ENCODE measurements at places on chromosomes 6 and 20.

- H3K4me1 ChIP-seq, result no peaks in the 10 kb centered on the region
- H3K36me3 ChIP-seq, result no peaks in the 10 kb centered on the region
- no peak overlapping the region for H3K27ac ChIP-seq
- H3K4me3 ChIP-seq, result no peak overlapping the region
- no peak for DNase-seq
These were observed 37.9 kb upstream of the IRAK1BP1 start for GRCh38 chr6:78829407-78829806.

DNA sequence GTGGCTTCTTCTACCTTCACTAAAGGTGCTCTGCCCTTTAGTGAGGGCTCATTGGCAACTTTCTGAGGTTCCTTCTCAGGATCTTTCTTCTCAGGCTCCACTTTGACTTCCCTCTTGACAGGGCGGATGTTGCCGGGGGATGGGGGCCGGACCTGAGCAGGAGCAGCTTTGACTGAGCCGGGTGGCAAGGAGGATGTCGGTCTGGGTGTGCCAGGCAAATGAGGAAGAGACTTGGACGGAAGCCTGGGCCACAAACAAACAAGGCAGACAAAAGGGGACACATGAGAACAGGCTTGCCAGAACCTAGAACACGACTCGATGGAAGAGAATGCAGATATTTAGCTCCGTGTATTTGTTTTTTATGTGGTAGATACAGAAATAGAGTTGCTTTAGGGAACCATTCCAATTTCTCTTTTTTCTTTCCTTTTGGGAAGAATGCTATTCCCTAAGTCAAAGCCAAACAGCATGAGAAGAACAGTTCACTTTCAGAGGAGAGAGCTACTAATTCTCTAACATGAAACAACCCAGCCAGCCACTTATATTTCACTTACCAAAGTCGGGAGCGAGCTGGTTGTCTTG is 76.2 kb upstream of the BCLAF1 start:
- no peak overlapping the region for H3K4me3 ChIP-seq
- DNase-seq, result peak; percentile 77
- H3K4me1 ChIP-seq, result no peaks in the 10 kb centered on the region

DNA sequence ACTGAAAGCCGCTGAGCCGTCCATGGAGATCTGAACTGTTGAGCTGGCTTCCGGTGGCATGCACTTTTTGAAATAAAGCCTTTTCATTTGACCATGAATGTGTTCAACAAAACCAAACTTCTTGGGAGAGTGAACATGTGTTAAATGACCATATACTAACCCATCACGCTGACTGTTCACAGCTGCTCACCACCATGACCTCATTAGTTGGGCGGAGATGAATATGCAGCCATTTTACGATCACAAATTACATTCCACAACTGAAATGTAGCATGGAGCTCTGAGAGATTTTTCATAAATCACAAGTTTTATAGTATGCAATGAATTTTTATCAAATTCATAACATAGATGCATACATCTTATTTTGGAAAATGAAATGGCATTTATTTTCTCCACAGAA is 4.2 kb downstream of the RAMACL start:
- no peaks in the 10 kb centered on the region for H3K36me3 ChIP-seq
- no peak overlapping the region for H3K27ac ChIP-seq
- no peak overlapping the region for H3K4me3 ChIP-seq
- no peak for DNase-seq

- no peak overlapping the region for H3K4me3 ChIP-seq
- no peaks in the 10 kb centered on the region for H3K36me3 ChIP-seq
- DNase-seq, result peak; percentile 58
These were observed 107.3 kb downstream of the PRND start for GRCh38 chr20:4828830-4829513.

DNA sequence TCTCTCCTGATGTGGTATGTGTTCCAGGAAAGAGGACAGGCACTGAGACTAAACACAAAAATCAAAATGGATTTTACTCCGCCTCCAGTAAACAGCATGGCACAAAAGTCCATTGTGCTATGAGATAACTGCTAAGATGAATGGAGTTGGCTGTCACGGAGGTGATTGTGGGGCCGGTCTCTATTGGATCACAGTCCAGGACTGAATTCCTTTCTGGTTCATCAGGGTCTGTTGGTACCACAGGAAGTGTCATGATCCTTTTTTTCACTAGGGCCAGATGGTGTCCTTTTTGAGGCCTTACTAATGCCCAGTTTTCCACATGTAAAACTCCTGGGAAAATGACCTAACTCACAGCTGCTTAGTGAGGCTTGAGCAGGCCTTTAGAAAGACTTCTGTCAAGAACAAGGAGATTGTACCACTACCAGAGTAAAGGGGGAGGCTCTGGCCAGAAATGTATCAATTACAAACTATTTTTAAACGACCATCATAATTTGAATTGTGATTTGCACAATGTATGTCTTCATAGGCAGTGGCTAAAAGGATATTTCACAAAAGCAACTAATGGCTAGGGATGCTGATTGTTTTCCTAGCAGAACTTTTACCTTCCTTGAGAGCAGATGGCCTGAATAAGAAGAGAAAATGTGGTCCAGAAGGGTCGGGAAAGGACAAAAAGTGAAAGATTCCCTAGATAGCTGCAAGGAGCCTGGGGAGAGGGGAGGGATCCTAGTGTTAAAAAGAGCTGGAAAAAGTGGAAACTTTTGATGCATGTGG is 192.2 kb upstream of the POU3F2 start:
- no peaks in the 10 kb centered on the region for H3K4me1 ChIP-seq
- no peak for DNase-seq
- H3K36me3 ChIP-seq, result no peaks in the 10 kb centered on the region
- no peak overlapping the region for H3K27ac ChIP-seq
- H3K4me3 ChIP-seq, result no peak overlapping the region
- no peaks in the 10 kb centered on the region for H3K27me3 ChIP-seq

DNA sequence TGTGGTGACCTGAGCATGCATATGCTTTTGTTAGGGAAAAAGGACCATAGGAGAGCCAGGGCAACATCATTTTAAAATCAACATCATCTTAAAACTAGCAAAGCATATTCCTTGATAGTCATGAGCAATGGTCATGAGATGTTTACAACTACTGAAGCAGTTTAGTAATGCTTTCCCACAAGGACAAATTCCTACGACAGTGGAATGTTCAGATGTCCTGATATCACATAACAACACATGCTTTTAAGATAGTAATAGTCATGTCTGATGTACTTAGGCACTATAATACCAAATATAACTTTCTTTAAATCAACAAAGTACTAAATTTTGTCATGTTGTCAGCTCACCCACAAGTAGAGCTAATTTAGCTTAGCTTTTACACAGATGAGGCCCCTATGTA is 370.3 kb downstream of the HTR1B start:
- no peaks in the 10 kb centered on the region for H3K36me3 ChIP-seq
- no peaks in the 10 kb centered on the region for H3K4me1 ChIP-seq
- H3K27ac ChIP-seq, result no peak overlapping the region
- no peaks in the 10 kb centered on the region for H3K27me3 ChIP-seq

DNA sequence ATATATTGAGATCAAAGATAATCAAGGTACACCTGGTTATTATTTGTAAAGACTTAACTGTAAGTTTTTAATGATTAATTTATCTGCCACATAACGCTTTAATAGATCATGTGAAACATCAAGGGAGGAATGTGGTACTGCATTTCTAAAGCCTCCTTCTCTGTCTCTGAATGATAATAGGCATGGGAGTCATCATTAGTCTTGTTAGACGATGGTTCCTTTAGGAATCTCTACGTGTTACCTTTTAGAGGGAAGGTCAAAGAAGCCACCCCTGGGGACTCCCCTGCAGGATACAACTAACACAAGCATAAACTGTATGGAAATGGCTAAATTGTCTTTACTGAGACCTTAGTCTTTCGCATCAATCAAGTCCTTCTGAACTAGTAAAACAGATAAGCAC is 173.6 kb upstream of the MCHR2 start:
- H3K27me3 ChIP-seq, result peaks cover 3% of the 10 kb centered on the region
- H3K4me1 ChIP-seq, result no peaks in the 10 kb centered on the region
- DNase-seq, result no peak
- no peak overlapping the region for H3K27ac ChIP-seq
- no peak overlapping the region for H3K4me3 ChIP-seq

GRCh38 chr20:45771182-45771759 is 20.4 kb downstream of the WFDC3 start:
- no peaks in the 10 kb centered on the region for H3K27me3 ChIP-seq
- no peaks in the 10 kb centered on the region for H3K36me3 ChIP-seq
- H3K4me1 ChIP-seq, result peaks cover 16% of the 10 kb centered on the region
- H3K27ac ChIP-seq, result peak overlapping the region; percentile 67
- no peak overlapping the region for H3K4me3 ChIP-seq

DNA sequence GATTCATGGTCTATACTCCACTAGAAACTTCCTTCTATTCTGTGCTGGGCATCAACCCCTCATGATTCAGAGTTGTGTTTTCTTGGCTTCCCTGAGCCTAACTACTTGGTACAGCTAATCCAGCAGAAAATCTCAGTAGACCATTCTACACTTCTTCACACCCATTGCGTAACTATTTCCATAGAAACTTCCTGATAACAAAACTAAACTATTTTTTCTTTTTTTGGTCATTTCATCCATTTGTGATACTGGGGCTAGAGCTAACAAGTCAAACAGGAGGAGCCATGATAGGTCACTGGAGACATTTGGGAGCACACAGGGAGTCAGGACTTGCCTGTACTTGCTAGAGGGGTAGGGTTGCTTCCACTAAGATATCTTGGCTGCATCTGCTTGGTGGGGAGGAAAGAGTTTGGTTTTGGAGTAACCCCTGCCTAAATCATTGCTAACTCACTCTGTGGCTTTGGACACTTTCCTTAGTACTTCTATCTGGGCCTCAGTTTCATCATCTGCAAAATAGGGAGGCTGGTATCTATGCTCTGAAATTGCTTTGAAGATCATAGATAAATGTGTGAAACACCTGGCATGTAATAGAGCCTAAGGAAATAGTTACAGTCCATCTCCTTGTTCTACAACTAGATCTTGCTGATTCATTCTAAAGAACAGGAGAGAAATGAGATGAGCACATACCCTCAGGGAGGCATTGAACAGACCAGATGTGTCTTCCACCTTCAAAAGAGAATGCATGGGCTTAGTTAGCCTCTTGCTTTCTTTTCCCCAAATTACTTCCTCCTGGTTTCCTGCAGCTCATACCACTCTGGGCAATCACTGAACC is 127.9 kb upstream of the ADGRF1 start:
- no peak for DNase-seq
- no peak overlapping the region for H3K27ac ChIP-seq
- no peak overlapping the region for H3K4me3 ChIP-seq
- no peaks in the 10 kb centered on the region for H3K36me3 ChIP-seq
- H3K4me1 ChIP-seq, result peaks cover 6% of the 10 kb centered on the region

GRCh38 chr6:133837801-133838349 is 51.0 kb upstream of the TCF21 start:
- no peak for DNase-seq
- H3K27ac ChIP-seq, result no peak overlapping the region
- no peak overlapping the region for H3K4me3 ChIP-seq
- H3K4me1 ChIP-seq, result peaks cover 9% of the 10 kb centered on the region

- H3K27me3 ChIP-seq, result no peaks in the 10 kb centered on the region
- no peak overlapping the region for H3K27ac ChIP-seq
- no peak overlapping the region for H3K4me3 ChIP-seq
These were observed 11.1 kb downstream of the CTNNBL1 start for GRCh38 chr20:37704955-37705354.

DNA sequence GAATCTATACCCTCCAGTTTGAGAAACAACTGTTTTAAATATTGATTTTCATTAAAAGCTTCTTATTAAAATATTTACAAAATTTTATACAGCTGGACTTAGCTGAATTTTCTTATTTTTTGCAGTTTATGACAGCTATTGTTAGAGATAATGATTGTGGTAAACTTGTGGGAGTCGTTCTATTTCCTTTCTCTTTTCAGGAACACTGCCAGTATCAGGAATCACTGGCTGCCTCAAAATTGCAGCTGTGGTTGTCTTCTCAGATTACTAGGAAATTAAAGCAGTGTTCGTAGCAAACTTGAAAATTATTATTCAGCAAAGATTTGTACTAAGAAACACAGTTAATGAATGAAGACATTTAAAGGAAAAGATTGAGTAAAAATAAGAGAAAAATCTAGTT is 311.0 kb downstream of the CENPW start:
- no peaks in the 10 kb centered on the region for H3K4me1 ChIP-seq
- H3K27me3 ChIP-seq, result no peaks in the 10 kb centered on the region
- H3K27ac ChIP-seq, result no peak overlapping the region
- H3K4me3 ChIP-seq, result no peak overlapping the region
- H3K36me3 ChIP-seq, result no peaks in the 10 kb centered on the region
- DNase-seq, result no peak

DNA sequence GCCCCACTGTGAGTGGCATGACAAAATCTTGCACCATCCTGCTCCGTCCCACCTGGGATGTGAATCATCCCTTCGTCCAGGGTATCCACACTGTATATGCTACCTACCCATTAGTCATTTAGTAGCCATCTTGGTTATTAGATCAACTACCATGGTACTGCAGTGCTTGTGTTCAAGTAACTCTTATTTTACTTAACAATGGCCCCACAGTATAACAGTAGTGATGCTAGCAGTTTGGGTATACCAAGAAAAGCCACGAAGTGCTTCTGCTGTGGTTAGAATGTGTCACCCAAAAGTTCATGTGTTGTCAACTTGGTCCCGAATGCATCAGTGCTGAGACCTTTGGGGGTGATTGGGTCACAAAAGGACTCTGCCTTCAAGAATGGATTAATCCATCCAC is 11.7 kb downstream of the OSER1 start:
- no peaks in the 10 kb centered on the region for H3K27me3 ChIP-seq
- H3K4me3 ChIP-seq, result no peak overlapping the region
- H3K4me1 ChIP-seq, result peaks cover 15% of the 10 kb centered on the region
- peaks cover 22% of the 10 kb centered on the region for H3K36me3 ChIP-seq
- H3K27ac ChIP-seq, result no peak overlapping the region
- DNase-seq, result no peak

DNA sequence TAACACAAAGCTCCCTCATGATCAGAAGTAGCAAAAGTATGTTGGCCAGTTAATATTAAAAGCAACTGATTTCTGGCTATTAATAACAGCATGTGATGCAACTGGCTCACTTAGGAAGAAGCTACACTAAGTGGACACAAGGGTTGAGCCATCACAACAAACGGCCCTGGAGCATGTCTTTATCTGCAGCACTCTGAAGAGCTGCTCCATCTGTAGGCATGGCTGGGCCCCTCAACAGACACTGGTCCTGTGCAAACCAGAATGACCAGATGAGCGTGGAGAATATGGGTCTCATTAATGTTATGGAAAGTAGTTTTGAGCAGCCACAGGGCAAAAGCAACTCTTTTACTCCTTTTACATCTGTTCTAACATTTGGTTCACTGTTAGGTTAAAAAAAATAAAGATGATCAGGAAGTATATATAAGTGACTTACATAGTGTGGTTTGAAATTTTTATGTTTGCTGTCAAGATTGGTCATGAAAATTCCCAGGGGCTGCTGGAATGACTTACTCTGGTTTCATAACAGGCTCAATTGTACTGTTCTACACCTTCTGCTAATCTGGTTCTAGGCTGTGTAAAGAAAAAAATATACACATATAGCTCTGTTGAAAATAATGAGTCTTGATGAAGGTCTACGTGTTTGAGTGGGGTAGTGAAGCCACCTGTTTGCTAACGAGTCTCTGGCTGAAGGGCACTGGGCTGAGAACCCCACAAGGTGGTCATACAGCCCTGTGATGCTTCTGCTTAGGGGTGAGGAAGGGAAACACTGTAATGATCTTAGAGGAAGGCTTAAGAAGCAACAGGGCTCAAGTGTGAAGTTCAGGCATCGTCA is 58.1 kb downstream of the INSM1 start:
- H3K27me3 ChIP-seq, result no peaks in the 10 kb centered on the region
- H3K36me3 ChIP-seq, result peaks cover 14% of the 10 kb centered on the region
- H3K4me3 ChIP-seq, result no peak overlapping the region

GRCh38 chr6:11033825-11034224 is 10.3 kb downstream of the ELOVL2 start:
- H3K36me3 ChIP-seq, result no peaks in the 10 kb centered on the region
- H3K27me3 ChIP-seq, result peaks cover 8% of the 10 kb centered on the region
- H3K27ac ChIP-seq, result no peak overlapping the region

- H3K4me1 ChIP-seq, result no peaks in the 10 kb centered on the region
- DNase-seq, result no peak
- H3K36me3 ChIP-seq, result no peaks in the 10 kb centered on the region
- no peak overlapping the region for H3K4me3 ChIP-seq
These were observed 313.6 kb upstream of the OPRM1 start for GRCh38 chr6:153725456-153725855.
